ENCODE measurements at places on chromosomes 13 and 19.

GRCh38 chr19:5321851-5322681 lies 18.5 kb downstream of the PTPRS start:
- DNase-seq, result peak; percentile 32

DNA sequence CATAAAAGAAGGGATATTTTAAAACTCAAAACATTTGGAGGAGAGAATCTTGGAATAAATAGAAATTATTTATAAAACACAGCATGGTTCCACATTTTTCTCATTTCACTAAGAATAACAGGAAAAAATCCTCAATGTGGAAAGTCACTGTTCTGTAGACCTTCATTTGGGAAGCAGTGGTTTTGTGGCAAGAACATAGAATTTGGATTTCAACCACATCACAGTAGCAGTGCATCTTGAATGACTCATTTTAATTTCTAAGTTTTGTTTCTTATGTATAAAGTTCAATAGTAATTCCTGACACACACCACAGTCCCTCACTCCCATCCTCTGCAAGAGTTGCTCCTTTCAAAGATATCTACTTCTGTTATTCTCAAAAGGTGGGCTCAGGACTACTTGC lies 264.0 kb downstream of the ENOX1 start:
- DNase-seq, result no peak

DNA sequence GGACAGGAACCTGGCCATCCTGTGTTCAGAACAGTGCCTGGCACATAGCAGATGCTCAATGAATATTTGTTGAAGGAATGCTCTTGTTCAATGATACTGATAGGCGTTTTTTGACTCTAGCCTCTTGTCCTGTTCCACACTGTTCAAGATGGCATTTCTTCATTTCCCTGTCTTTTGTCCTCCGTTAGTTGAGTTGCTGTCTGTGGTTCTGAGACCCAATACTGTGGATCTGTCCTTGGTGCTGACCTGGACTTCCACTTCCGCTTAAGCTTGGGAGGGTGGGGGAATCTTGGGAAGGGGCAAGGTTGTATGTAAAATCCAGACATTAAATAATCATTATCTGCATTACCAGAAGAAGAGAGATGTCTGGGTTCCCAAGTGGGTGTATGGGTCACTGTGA lies 8.3 kb upstream of the KCNN4 start:
- DNase-seq, result peak; percentile 54

DNA sequence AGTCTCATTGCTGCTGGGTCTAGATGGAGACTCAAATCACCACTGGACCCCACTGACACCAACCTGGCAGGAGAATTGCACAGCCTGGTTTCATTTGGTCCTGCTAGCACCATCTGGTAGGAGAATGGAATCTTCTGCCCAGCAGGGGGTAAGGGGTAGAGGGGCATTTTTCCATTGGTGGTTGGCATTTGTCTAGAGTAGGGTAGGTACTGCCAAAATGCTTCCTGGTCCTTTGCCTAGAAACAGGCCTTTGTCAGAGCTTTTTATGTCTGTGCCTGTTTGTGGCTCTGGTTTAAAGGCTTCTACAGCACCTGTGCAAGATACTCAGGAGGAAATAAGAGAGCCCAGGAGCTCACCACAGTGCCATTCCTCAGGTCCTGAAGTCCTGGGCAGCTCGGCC lies 121.3 kb downstream of the KCTD12 start:
- DNase-seq, result no peak

DNA sequence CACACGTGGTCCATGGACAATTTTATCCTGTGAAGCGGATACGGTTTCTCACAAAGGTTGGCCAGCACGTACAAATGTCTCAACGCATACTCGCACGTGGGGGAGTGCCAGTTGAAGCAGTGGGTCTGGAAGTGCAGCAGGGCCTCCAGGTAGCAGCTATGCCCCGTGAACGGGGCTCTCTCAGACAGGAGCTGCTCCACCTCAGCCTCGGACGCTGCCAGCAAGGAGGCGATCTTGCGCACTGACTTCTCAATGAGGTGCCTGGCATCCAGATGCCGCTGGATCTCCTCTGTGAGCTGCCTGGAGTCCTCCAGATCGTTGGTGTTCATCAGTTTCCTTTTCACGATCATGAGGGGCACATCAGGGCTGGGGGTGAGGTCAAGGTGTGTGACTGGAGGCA lies 2272.0 kb downstream of the PCDH9 start:
- no peak for DNase-seq

GRCh38 chr13:44489751-44490150 lies 86.4 kb downstream of the TSC22D1 start:
- DNase-seq, result peak; percentile 12

GRCh38 chr13:90500569-90500968 lies 846.9 kb upstream of the MIR17HG start:
- no peak for DNase-seq

- DNase-seq, result no peak
Measured at GRCh38 chr19:5147978-5148793, 179.3 kb downstream of the KDM4B start.

GRCh38 chr13:73808318-73808717 lies 325.9 kb downstream of the KLF12 start:
- no peak for DNase-seq

- DNase-seq, result peak; percentile 76
Measured at GRCh38 chr13:113421673-113422270, 31.5 kb downstream of the ADPRHL1 start.

Data from ELF-1 (cell line).